ENCODE measurements at places on chromosomes 2 and 18.

- no peak for DNase-seq
Measured at GRCh38 chr2:220320326-220320725, 692.9 kb downstream of the SLC4A3 start.

GRCh38 chr2:217051416-217051815, 191.6 kb upstream of the TNP1 start:
- no peak for DNase-seq

DNA sequence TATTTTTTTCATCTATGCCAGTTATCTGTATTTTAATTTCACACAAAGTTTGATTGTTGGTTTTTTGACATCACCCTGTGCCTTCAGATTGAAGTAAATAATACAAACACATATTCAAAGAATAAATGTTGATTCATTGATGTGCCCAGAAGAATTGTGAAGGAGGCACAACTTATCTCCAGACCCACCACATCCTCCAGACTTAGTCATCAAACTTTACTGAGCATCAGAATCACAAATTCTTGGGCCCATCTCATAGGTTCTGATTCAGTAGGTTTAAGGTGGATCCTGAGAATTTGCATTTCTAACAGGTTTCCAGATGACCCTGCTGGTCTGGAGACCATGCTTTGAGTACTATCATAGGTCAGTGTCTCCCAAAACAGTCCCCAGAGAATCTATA, 82.8 kb upstream of the PIK3C3 start:
- no peak for DNase-seq

DNA sequence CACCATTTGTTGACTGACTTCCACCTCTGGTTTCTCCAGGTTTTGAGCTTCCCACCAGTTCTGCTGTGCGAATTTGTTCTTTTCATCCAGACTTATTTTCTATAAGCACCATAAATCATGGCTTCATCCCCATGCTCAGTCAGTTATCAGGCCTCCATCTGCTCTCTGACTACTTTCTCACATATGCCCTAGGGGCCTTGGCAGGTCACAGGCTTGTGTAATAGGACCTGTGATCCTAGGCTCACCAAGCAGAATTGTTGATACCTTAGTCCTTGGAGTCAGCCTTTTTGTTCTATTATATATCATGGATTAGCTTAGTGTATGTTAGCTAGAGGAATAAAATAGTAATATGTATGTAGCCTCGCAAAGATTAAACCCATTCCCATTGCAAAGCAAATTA, 284.2 kb upstream of the TANK start:
- no peak for DNase-seq

DNA sequence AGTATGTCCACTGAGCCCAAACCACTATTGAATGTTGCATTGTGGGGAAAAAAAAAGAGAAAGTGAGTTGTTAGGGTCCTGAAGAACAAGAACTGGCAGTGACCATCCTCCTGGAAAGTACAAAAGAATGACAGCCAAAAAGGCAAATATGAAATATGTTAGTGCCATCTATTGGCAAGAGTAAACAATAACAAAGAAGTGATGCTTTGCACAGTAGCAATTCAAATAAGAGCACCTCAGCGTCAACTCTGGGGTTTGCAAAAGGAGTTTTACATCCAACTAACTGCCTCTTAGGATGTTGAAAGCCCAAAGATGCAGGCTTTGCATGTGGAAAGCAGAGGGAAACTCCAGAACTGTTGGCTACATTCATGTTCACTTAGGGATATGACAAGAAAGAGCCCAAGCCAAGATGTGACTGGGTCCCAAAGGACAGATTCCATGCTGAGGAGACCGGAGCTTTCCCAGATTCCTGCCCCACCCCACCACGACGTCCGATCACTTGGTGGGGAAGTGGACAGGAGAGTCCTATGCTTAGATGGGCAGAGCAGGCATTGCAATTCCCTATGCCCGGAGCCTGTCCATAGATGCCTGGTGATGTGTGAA, 15.6 kb downstream of the TRABD2A start:
- DNase-seq: peak; percentile 29

DNA sequence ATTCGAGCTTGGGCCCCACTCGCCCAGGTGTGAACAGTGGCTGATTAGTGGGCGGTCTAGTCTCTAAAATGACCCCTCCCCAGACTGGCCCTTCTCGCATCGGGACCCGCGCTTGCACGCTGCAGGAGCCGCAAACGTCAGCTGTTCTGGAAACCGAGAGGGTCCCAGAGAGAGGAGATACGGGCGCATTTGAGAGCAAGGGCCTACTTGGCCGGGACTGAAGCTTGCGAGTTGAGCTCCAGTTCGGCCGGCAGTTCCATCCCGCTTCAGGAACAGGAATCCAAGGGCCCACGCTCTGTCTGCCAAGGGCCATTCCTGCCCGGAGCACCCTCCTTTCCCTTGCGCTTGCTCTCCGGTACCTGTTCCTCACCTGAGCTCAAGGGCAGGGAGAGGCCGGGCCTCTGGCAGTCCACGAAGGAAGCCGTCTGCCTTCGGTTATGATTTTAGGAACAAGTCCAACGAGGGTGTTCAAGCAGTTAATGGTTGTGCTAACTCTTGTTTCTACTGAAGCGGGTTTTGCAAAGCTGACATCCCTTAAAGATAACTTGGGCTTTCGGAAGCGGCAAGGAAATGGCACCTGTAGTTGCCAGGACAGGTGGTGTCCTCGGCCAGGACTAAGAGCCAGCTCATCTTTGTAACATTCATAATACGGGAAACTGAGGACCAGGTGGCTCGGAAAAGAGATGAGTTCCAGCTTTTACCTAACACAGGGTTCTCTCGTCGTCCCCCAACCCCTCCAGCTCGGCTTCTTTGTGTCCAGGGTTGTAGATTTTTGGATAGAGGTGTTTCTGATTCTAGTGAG, 3.9 kb upstream of the DLX1 start:
- DNase-seq: peak; percentile 33

GRCh38 chr18:49250816-49251388, 209.5 kb downstream of the DYM start:
- no peak for DNase-seq

GRCh38 chr2:46331109-46331766, 34.0 kb downstream of the EPAS1 start:
- DNase-seq: no peak

- DNase-seq: no peak
Measured at GRCh38 chr2:97911206-97911921, 84.4 kb downstream of the TMEM131 start.

DNA sequence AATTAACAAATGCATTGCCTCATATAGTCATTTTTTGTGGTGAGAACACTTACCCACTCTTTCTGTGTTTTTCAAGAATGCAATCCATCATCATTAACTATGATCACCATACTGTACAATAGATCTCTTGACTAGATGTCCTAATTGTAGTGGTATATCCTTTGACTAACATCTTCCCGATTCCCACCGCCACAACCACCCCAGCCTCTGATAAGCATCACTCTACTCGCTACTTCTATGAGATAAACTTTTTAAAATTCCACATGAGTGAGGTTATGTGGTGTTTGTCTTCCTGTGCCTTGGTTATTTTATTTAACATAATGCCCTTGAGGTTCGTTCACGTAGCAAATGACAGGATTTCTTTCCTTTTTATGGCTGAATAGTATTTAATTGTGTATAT, 6.6 kb downstream of the VWA3B start:
- DNase-seq: no peak

DNA sequence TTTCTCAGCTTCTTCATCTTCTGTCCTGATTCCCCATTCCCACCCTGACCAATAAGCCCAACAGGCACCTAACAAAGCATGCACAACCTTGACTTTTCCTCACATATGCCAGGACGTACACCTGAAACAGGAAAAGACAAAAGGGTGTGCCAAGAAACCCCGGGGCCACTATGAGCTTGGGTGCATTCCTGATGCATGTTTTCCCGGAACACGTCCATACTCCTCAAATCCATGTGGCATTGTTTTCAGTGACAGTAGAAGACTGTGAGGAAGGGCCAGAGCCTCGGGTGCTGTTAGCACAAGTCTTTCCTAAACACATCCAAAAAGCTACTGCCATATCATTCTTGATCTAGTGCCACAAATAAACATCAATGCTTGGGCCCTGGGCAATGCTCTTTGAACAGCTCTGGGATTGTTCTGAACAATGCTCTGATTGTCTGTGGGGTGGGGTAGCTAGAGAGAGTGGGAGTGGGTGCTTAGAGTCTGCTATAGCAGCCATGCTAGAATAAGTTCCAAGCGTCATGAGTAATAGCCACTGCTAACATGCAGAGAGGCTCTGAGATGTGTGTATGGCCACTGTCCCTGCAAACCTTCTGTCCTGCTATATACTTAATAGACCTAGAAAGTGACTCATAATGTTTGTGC, 181.7 kb upstream of the CRIM1 start:
- no peak for DNase-seq

DNA sequence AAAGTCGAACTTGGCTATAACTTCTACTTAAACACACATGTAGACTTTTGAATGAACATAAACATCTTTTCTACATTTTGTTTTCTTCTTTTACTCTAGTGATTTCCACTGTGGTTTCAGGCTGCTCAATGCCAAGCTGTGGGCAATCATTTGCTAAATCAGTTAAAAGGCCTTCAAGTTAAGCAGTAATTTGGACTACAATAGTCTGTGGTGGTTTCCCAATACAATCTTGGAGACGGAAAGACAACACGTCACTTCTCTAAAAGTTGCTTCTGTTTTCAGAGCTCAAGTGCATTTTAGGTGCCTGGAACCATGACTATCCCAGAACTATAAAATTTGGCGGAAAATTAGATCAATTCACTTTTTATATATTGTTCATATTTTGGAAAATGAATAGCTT, 69.4 kb downstream of the TXNL1 start:
- DNase-seq: no peak

DNA sequence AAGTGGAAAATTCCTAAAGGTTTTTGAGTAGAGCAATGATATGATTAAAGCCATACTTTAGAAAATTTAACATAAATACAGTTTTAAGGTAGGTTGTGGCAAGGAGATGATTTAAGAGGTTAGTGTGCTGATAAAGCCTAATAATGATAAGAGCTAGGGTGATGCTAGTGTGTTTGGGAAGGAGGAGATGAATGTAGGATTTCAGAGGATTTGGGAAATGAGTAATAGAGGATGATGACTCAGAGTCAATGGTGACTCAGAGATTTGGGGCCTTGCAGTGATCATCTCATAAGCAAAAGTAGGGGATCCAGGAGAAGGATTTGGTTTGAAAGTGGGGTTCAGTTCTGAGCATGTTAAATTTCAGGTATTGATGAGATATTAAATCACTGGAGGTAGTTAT, 23.3 kb downstream of the STAMBP start:
- no peak for DNase-seq

GRCh38 chr2:9519250-9519649, 36.4 kb downstream of the ADAM17 start:
- DNase-seq: no peak

DNA sequence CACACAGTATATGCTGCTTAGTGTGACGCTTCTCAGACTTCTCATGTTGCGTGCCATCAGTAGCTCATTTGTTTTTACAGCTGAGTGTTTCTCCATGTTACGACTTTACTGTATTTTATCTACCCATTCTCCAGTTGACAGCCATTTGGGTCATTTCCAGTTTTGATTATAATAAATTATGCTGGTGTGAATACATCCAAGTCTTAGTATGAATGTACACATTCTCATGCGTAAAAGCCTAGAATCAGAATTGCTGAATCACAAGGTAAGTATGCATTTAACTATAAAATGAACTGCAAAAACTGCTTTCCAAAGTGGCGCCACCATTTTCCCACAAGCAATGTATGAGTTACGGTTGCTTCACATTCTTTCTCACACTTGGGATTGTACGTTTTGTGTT, 184.2 kb upstream of the SLC35G4 start:
- DNase-seq: no peak

DNA sequence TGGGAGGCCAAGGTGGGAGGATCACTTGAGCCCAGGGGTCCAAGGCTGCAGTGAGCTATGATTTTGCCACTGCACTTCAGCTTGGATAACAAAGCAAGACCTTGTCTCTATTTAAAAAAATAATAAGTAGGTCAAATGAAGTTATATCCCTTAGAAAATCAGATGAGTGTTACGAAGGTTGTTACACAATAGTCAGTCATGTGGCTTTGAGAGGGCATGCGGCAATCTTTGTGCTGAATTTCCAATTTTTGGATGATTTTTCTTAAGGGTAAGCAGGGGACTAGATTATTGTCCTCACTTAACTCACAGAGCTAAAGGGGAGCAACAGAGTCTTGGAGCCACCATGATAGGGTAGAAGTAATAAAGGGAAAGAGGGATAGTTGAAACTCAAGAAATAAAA, 71.8 kb downstream of the B3GNT2 start:
- no peak for DNase-seq

DNA sequence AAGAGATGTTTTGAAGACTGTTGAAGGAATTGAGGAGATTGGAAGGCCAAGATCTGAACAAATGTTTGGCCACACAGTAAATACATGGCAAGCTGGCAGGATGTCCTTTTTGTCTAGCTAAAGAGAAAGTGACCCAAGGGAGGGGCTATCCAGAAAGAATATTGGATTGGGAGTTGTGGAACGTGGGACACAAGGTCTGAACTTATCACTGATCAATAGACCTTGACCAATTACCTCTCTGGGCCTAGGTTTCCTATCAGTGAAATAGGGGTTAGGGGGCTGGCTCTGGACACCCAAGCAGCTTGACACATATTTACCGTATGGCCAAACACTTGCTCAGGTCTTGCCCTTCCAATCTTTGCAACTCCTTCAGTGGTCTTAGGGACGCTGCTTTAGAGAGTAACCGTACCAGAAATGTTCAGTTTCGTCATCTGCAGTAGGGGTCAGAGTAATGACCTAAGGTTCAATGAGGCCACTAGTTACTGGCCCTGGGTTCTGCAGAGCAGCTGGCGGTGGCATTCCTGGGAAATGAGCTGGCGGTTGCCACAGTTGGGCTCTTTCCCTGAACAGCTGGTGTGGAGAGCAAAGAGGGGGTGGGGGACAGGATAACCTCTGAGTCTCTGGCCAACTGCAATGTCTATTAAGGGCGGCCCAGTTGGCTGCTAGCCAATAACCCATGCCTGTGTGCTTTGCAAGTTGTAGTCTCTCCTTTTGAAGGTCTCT, 70.1 kb upstream of the STPG4 start:
- DNase-seq: no peak

DNA sequence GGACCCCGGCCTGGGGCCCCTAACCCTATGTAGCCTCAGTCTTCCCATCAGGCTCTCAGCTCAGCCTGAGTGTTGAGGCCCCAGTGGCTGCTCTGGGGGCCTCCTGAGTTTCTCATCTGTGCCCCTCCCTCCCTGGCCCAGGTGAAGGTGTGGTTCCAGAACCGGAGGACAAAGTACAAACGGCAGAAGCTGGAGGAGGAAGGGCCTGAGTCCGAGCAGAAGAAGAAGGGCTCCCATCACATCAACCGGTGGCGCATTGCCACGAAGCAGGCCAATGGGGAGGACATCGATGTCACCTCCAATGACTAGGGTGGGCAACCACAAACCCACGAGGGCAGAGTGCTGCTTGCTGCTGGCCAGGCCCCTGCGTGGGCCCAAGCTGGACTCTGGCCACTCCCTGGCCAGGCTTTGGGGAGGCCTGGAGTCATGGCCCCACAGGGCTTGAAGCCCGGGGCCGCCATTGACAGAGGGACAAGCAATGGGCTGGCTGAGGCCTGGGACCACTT, 16.4 kb downstream of the EMX1 start:
- DNase-seq: no peak
